ENCODE measurements at places on chromosomes 16 and 17.

- peak; percentile 90 for DNase-seq
Observed at GRCh38 chr16:87550495-87550961, 51.8 kb upstream of the JPH3 start.

DNA sequence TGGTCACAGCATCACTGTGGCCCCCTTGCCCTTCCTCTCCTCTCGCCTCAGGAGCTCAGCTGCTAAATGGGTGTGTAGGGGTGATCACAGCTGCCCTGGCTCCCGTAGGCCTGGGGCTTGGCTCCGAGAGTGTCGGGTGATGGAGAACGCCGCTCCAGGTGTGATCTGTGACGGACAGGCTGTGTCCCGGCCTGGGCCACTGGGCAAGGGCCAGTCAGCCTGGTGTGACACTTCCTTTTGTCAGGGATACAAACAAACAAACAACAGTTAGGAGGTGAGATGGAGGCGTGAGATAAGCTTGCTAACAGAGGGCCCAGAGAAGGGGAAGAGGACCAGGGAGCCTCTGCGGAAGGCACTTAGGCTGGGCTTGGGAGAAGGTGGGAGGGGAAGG lies 2.0 kb downstream of the ADGRG1 start:
- DNase-seq, result peak; percentile 89

DNA sequence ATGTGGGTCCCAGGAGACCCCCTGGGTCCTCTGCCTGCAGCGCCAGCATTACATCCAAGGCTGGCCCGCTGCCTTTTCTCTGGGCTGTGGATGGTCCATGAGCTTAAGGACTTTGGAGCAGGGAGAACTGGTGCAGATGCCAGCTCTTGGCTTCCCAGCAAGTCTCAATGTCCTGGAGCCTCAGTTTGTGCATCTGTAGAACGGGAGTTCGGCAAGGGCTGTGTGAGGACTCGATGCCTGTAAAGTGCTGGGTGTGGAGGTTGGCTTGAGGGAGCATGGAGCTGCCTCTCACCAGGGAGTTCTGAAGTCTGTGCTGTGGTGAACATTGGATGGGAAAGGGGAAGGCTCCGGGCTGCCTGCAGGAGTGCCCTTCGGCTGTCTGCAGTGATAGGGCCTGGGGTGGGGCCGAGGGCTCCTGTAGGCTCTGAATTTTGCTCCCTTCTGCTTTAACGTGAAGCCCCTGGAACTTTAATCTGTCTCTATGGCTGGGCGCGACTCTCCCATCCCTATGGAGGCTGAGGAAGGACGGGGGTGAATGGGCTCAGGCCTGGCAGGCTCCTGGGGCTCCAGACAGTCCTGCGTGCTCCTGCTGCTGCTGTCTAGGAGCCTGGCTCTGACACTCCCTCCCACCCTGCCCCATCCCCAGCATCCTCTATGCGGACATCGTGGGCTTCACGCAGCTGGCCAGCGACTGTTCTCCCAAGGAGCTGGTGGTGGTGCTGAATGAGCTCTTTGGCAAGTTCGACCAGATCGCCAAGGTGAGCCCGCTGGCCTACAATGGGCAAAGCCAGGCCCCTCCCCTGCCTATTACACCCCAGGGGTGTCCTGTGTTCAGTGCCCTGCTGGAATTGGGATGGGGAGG lies 27.9 kb downstream of the ADCY7 start:
- DNase-seq, result no peak

GRCh38 chr16:48365025-48365600 lies 20.1 kb downstream of the SIAH1 start:
- no peak for DNase-seq

- DNase-seq, result no peak
Observed at GRCh38 chr16:88936556-88937205, 40.3 kb downstream of the CBFA2T3 start.

All from endodermal cell (in vitro differentiated cells).